ENCODE measurements at places on chromosomes 1 and 21.

DNA sequence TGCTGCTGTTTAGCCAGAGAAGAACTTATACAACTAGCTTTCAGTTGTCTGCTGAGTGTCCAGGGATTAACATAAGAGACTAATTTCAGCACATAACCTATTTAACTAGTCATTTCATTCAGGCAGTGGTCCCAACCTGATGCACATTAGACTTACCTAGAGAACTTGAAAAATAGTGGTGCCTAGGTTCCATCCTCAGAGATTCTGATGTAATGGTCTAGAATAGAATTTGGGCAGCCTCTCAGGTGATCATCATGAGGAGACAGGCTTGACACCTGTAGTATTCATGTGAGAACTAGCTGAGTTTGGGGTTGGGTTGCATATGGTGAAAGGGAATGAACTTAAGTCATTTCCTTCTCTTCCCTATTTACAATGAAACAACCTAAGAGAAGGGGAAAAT is 24.8 kb downstream of the CNST start:
- DNase-seq: no peak

DNA sequence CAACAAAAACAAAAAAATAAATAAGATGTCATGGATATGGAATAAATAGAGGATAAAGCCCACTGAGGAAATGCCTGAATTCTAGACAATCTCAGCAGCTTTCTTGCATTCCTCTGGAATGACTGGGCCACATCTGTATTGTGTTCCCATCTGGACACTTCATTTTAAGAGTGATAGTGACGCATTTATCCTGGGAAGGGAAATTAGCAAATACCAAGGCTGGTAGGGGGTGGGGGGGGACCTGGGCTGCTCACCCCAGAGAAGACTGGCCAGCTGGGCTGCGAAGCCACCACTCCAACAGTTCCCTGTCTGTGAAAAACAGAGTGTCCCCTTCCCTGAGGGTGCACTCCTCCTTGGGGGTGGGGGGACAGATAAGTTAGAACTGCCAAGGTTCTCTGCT is 106.3 kb downstream of the HIVEP3 start:
- no peak for DNase-seq

DNA sequence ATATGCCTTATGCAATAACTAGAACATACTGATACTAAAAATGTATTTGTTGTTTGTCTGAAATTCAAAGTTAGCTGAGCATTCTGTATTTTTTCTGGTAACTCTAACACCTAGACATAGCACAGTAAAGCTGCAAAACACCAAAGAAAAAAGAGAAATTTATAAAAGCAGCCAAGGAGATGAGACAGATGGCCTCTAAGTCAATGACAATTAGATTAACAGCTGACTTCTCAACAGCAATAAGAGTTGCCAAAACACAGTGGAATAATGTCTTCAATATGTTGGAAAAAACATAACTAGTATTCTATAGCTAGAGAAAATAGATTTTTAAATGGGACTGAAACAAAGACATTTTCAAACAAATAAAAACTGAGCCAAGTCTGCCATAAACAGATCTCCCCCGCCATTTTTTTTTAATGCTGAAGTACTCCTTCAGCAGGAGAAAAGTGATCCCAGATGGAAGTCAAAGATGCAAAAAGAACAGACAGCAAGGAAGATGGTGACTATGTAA is 81.3 kb downstream of the SYF2 start:
- DNase-seq: no peak

- DNase-seq: no peak
Observed at GRCh38 chr1:60111716-60112115, 38.1 kb upstream of the C1orf87 start.

DNA sequence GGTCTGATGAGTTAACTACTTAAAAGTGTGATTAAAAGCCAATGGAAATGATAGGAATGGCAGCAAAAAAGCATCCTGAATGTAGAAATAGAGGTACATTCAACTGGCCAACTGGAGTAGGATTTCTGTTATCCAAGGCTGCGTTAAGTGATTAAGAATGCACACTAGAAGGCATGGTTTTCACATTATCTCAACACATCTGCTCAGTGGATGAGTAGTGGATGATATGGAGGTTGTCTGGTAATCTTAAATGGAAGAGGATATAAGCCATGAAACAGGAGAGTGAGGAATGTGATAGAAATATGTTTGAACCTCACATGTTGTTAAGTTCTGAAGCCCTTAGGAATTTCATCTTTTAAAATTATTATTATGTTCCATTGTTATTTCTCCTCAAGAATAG is 839.9 kb downstream of the USP25 start:
- no peak for DNase-seq

DNA sequence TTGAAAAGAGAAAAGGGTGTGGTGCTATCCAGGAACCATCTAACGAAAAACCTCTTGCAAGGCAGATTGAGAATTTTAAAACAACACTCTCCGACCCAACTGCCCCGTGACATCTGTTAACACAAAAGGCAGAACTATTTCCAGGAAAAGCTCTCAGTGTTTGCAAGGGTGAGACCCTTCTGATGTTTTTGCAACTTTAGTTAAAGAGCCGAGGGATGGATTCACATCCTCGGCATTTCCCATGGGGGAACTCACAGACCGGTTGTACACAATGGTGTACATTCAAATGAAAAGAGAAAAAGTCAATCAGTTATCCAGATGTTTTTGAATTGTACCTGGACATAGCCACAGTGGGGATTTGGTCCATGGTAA is 120.0 kb downstream of the NGF start:
- no peak for DNase-seq

DNA sequence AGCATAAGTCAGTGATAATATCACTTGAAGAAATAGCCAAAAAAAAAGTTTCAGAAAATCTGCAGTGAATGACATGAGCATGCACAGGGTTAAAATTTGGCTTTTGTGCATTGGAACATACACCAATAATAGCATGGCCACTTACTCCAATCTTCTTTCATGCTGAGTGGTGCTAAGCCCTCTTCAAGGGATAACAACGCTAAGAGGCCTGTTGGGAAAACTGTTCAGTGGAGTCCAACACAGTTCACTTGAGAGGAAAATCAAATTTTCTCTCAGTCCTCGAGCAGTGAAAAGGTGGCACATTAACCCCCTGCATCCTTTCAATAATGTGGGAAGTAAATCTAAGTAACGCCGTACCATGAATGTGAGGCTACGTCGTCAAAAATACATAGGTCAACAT is 264.7 kb downstream of the SPATA17 start:
- no peak for DNase-seq

- DNase-seq: no peak
Observed at GRCh38 chr1:114901814-114902213, 47.2 kb downstream of the SYCP1 start.

DNA sequence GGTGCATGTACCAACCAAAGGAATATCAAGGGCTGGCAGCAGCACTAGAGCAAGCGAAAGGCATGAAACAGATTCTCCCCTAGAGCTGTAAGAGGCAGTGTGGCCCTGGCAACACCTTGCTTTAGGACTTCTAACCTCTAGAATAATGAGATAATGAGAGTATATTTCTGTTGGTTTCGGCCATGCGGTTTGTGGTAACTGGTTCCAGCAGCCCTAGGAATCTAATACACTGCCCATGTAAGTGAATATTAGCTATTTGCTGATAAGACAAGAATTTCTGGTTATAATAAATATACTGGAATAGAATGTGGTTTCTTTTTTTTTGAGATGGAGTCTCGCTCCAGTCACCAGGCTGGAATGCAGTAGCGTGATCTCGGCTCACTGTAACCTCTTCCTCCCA is 199.4 kb downstream of the GABPA start:
- DNase-seq: no peak

- no peak for DNase-seq
Observed at GRCh38 chr21:38646213-38646837, 148.0 kb upstream of the ERG start.

DNA sequence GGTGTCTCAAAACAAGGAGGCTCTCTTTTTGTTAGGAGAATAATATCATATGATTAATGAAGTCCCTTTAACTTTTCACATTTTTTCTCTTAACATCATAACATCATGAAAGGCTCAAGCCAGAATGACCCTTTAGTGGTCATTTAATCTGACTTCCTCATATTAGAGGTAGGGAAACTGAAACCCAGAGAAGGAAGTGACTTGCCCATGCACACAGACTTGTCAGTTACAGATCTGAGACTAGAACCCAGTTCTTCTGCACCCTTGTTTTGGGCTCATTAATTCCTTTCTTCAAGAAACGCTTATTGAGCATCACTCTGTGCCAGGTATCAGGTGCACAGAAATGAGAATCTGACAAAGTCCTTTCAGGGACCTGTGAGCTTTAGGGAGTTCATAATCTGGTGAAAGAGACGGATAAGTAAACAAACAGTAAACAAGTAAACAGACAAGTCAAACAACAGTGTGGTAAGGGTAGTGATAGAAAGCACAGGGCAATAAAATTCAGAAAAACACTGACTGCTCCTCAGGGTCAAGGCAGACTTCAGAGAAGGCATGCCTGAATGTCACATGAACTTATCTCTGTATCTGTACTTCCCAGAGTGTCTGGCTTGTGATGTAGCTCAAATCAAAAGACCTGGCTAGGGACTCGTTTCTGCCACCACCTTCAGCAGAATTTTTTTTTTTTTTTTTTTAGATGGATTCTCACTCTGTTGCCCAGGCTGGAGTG is 38.3 kb upstream of the OSBPL9 start:
- no peak for DNase-seq

DNA sequence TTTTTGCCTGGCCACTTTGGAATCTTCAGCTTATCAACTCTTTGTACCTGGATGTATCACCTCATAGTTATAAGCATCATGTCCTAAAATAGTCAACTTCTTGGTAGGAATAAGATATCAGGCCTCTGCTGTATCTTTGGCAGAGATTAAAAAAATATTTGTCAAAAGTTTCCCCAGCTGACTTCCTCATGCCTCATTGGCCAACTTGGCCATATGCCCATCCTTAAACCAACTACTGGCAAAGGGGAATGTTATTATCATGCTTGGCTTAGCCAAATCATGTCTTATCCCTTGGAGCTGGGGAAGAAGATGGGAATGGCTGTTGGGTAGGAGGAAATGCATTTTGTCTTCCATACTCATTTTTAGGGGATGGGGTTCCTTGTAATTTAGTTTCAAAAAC is 23.4 kb downstream of the NFASC start:
- DNase-seq: no peak
